Stimulated activated naive CD4-positive, alpha-beta T cell (primary cell): ENCODE measurements at places on chromosomes 7 and 10.
A peak's percentile ranks its signal among the peaks of the same experiment; 100 is the strongest.

DNA sequence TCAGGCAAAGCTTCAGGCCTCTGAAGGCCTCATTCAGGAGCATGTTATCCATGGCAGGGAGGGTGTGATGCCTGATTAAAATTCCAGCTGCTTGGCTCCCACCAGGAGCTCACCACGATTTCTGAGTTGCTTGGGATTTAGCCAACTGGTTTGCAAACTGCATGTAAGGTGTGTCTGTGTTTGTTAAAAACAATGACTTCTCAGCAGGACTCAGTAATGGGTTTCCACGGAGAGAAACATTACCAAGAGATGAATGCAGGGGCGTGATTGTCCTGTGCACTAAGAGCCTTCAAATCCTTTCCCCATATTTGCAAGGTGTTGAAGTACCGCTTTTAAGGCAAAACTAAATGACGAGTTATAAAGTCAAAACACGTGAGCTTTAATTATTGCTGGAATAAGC lies 88.8 kb upstream of the BTBD16 start:
- DNase-seq = no peak

DNA sequence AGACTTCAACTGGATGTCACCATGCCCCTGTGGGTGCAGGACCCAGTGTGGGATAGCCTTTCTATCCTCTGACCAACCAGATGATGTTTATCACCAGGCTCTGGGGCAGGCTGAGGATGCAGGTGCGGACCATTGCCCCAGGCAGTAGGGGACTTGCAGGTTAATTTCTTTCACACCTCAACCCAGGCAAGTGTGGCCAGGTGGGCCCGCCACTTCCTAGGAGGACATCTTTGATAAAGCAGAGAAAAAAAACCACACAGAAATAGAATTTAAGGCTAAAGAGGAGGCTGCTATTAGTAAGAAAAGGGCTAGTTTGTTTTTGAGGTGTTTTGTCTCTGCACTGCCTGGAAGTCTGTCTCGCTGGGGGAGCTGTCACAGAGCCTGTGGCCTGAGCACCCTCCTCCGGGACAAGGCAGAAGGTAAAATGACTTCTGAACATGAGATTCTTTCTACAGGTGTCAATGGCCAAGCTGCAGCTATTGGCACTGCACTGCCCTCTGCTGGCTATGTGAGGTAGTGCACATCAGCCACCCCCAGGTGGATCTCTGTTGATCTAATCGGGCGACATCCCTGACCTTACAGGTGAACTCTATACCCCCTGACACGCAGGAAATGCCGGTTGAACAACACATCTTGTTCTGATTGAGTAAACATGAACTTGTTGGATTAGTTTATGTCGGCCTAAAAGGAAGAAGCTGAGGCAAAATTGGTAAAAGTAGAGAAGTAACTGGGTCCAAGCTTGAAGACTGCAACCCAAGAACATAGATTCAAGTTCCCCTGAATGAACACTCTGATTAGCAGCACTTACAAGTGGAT lies 21.0 kb downstream of the UPP1 start:
- peak; percentile 87 for DNase-seq

GRCh38 chr7:73521636-73522104 lies 423 bp downstream of the BAZ1B start:
- DNase-seq = no peak

- DNase-seq = no peak
Measured at GRCh38 chr10:19812976-19813375, 3.3 kb upstream of the PLXDC2 start.

- DNase-seq = no peak
Measured at GRCh38 chr10:74593470-74593869, 232.9 kb upstream of the KAT6B start.

DNA sequence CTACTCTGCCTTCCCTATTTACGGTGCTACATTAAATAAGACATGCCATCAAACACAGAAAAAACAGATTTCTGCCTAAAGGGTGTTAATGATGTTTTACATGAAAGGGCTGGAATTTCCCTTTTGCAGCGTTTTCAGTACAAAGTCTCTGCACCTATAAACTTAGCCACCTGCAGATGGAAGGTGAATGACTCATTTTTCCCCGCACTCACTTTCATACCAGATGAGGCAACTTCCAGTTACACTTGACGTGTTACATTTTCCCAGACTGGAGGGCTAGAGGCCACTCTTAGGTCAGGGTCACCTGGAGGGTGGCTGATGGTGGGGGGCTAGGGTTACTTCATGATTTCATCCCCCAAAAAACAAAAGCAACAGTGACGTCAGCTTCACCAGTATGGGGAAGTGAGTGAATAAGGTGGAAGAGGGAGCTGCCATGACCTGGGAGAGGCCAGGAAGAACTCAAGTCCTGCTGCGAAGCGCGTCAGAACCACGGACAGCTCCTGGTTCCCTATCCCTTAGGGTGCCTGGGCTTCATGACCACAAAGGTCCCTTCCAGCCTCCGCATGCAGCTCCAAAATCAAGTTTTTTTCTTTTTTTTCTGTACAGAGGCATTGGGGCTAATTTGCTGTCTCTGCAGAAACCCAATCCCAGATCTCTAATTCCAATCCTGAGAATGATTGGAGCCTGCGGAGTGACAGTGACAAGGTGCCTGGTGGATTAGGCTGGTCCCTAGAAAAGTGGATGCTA lies 94.0 kb downstream of the ADARB2 start:
- DNase-seq = no peak

DNA sequence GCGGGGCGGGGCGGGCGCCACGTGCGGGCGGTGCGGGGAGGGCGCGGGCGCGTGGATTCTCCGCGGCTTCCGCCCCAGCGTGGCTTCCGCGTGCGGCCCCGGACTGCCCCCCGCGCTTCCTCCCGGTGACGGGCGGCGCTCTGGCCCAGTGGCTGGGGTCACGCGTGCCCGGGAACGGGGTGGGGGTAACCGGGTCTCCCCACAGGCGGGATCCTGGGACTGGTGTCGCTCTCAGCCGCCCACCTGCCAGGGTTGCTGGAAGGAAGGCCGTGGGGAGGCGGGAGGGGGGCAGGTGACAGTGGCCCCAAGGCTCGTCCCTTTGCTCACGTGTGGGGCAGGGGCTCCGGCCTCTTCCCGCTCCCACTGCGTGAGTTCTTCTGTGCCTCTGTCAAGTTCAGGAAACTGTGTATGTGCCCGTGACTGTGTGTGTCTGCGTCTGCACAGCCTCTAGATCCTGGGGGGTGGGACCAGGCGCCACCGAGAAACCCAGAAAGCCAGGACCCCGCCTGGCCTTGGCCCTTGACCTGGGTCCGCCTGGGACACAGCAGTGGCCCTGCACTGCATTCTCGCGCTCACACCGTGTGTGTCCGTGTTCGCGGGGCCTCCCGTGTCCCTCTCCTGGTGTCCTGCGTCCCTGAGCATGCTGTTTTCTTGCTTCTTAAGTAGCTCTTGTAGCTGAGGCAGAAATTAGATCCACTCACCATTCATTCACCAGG lies 919 bp downstream of the MAFK start:
- peak; percentile 52 for DNase-seq

- no peak for DNase-seq
Measured at GRCh38 chr10:93131986-93132385, 58.3 kb downstream of the CYP26A1 start.

GRCh38 chr7:137789215-137789882 lies 57.4 kb downstream of the DGKI start:
- no peak for DNase-seq

DNA sequence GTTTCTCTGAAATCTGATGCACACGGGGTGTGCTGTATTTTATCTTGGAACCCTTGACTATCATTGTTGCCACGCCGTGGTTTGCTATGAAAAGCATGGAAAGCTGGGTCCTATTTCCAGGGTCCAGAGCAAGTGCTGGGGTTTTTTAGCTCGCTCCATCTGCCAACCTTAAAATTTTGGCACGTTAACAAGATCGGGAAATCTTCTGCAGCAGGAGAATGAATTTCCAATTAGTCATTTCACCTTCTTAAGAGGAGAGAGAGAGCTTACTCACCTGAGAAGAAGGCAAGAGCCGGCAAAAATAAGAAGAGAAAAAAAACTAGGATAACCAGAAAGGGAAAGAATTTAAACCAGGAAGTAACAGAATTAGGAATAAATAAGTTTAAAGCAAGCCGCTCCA lies 223.6 kb upstream of the CELF2 start:
- no peak for DNase-seq

- DNase-seq = peak; percentile 80
Measured at GRCh38 chr10:31321396-31321941, 2.5 kb downstream of the ZEB1 start.

- no peak for DNase-seq
Measured at GRCh38 chr10:32110790-32111189, 54.6 kb upstream of the KIF5B start.

DNA sequence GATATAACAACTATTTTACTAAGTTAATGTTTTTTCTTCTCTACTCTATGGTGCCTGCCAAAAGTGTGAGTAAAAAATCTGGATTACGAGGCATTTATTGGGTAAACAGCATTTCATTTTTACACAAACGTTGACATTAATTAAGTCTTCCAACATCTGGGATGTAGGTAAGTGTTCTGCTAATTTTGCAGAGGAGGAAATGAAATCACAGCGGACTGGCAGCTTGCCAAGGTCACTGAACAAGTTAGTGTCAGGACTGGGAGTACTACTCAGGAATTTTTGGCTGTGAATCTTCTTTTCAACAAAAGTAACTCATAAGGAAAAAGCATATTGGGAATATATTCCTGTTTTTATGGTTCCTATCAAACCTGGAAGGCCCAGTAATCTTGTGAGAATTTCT lies 612.1 kb upstream of the FZD8 start:
- DNase-seq = no peak

DNA sequence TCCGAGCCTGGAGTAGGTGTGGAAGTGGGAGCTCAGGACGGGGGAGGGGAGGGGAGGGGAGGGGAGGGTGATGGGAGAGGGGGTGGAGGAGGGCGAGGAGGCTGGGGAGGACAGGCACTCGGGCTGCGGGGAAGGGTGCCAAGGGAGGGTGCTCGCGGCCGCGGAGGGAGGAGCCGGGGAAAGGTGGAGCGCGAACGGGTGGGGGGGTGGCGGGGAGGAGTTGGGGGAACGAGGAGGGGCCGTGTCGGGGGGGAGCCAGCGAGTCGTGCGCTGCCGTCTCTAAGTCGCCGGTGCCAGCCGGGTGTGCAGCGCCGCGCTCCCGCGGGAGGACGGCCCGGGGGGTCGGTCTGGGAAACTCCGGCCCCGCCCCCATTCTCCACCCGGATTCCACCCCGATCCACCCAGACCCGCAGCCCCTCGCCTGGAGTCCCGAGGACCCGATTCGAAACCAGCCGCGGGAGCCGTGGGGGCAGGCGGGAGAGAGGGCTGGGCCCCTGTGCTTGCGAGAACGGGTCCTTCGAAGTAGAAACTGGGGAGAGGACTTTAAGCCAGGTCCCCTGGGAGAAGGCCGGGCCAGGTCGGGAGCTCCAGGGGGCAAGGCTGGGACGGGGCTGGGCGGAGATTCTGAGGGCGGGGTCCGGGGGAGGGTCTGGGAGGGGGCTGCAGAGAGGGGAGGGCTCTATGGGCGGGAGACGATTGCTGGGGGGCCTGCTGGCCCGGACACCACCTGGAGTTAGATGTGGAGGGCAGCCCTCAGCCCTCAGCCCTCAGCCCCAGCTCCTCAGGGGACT lies at the start of gene ZNF467:
Gene ZNF467 (minus strand): TSS at position 143 of the 791 bp plus-strand sequence. CDS start 2,556 bp downstream, outside the sequence.
- DNase-seq = peak; percentile 45

GRCh38 chr10:57699944-57700343 lies 567.8 kb downstream of the IPMK start:
- DNase-seq = no peak

- no peak for DNase-seq
Measured at GRCh38 chr7:25617214-25617613, 388.9 kb upstream of the NPVF start.

DNA sequence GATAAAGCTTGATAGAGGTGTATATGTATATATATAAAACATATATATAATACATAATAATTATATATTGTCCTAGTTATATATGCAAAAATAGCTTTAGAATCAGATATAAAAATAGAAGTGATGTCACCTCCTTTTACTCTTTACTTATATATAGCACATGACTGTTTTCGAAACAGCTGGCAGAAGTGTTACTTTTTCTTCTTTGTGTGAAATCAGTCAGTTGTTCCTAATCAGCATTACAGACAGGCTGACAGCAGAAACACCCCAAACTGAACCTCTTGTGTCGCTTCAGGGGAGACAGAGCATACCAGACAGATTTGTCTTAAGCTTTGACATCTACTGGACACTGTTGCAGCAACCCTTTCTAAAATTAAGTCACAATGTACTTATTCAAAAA lies 684.9 kb upstream of the CELF2 start:
- no peak for DNase-seq

DNA sequence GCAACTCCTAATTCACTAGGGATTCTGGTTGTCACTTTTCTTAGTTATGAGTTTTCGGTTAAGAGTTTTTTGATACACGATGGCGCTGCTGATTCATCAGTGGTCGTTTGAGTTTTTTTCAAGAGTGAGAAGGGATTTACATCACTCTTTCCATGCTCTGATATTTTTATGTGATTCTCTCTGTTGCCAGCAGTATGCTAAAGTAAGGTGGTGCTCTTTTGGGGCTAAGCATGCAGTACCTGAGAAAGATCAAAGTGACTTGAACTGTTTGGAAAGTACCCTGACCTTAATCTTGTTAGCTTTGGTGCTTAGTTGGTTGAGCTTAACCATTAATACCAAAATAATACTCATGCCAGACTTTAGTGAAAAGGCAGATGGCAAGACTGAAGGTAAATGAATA lies 28.1 kb downstream of the STAMBPL1 start:
- DNase-seq = no peak

- no peak for DNase-seq
Measured at GRCh38 chr7:88686468-88687229, 72.9 kb upstream of the ZNF804B start.

DNA sequence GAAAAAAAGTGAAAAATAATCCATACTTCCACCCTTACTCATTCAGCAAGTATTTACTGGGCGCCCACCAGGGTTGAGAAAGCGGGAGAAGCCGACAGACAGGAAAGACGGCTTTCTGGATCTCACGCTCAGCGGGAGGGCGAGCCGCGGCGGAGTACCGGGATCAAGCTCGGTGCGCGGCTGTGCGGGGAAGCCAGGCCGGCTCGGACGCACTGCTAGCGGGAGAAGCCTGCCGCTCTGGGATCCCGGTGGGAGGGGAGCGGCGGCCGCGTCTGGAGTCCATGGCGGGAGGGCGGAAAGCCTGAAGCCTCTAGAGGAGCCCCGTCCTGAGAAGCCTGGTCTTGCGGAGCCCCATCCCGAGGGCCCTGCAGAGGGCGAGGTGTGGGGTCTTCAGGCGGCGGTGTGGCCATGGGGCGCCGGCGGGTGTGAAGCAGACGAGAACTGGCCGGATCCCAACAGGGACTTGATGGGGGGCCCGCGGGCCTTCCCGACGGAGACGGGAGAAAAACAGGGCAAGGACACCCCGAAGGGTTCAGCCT lies 82.9 kb downstream of the VIPR2 start:
- DNase-seq = no peak

GRCh38 chr7:24879291-24879690 lies 100.7 kb downstream of the OSBPL3 start:
- no peak for DNase-seq

GRCh38 chr7:17680943-17681351 lies 259.3 kb downstream of the SNX13 start:
- DNase-seq = peak; percentile 40

GRCh38 chr10:78696791-78697395 lies 371.9 kb upstream of the ZMIZ1 start:
- DNase-seq = no peak

- DNase-seq = no peak
Measured at GRCh38 chr7:1703441-1703840, 33.4 kb downstream of the ELFN1 start.
